Glutamatergic neuron (in vitro differentiated cells): ENCODE measurements at places on chromosomes 5 and 9.

DNA sequence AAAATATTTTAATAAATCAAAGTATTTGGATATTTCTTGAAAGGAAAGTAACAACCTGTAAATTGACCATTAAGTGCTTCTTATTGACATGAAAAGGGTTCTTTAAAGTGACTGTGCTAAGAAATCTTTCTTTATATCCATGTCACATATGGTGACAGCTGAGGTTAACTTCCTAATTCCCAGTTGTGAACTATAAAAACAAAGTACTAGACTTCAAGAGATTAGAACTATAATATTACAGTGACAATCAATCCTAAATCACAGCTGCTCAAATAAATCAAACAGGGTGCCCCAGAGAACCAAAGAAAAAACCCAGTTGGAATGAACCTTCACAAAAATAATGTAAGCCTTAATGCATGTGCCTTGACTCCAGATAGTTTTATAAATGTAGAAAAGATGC lies 332.6 kb upstream of the PDE4D start:
- DNase-seq, result no peak

DNA sequence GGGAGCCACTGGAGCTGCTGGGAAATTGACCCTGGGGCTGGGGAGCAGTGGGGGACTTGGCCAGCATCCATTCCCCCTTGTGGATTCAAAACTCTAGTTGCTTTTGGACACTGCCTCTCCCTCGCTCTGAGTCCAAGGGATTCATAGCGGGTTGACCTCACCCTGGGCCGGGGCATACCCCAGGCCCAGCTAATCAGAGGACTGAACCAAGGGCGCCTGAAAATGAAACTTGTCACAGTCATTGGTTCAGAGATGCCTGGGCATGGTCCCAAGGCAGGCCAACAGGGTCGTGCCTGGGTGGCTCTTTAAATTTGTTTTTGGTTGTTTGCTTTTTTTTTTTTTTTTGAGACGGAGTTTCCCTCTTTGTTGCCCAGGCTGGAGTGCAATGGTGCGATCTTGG lies 22.6 kb downstream of the STK10 start:
- no peak for DNase-seq

- DNase-seq, result no peak
Observed at GRCh38 chr9:112162621-112163413, 12.3 kb downstream of the SUSD1 start.

DNA sequence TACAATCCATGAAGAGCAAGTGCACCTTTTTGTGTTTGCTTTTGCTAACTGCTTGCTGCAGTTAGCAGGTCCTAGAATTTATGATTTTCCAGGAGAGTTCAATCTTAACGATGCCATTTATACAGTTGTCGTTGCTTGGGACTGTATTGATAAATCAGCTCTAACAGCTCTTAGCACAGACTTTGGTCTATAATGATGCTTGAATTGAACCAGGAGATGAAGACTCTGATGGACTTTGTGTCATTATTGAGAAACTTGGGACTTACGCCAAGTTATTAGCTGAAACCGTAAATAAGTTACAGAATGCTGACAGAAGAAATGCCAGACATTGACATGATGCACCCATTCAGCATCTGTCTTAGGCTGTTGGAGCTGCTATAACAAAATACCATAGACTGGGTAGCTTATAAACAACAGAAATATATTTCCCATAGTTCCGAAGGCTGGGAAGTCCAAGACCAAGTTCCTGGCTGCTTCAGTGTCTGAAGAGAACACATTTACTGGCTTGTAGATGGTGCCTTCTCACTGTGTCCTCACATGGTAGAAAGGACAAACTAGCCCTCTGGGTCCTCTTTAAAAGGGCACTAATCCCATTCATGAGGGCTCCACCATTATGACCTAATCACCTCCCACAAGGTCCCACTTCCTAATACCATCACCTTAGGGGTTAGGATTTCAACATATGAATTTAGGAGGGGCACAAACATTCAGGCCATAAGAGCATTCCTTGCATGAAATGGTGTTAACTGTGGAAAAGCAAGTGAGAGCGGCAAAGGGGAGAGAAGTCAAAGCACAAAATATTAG lies 17.6 kb downstream of the GLRX start:
- no peak for DNase-seq

DNA sequence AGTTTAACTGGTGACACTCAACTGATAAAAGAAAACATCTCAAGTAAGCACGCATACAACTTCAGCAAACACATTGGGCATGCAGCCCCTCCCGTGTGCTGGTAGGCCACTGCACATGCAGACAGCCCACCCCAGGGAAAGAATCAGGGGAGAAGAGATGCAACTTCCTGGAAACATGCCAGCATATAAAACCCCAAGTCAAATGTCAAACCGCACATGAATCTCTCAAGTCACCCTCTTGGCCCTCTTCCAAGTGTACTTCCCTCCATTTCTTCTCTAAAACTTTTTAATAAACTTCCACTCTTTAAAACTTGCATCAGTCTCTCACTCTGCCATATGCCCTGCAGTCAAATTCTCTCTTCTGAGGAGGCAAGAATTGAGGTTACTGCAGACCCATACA lies 732.7 kb downstream of the SEMA5A start:
- DNase-seq, result no peak

GRCh38 chr5:121968910-121969607 lies 7.3 kb downstream of the SRFBP1 start:
- no peak for DNase-seq

- DNase-seq, result no peak
Observed at GRCh38 chr5:59049095-59049494, 466.2 kb downstream of the RAB3C start.

GRCh38 chr5:40150896-40151295 lies 528.8 kb upstream of the PTGER4 start:
- no peak for DNase-seq
